ENCODE measurements at places on chromosomes 13 and 19. TPM values are rescaled to one million over a fixed set of nuclear protein-coding genes. Genes with fewer than 3 reads are reported as not detected.

The FGF22 gene
- total RNA-seq = not detected

The PEG3 gene
- 1.2 TPM for total RNA-seq

The EPN1 gene
- 25.0 TPM for total RNA-seq

The CLEC17A gene
- under 0.01 TPM for total RNA-seq

The NLRP5 gene
- total RNA-seq = not detected

The SYT5 gene
- total RNA-seq = not detected

The FCAR gene
- not detected for total RNA-seq

The ZFP14 gene
- 4.3 TPM for total RNA-seq

The FCHO1 gene
- total RNA-seq = not detected

The LIG1 gene
- total RNA-seq = 11.9 TPM

The NLRP9 gene
- not detected for total RNA-seq

The ATP4A gene
- not detected for total RNA-seq

Data from osteoblast (primary cell).